Adipose tissue (tissue), 3 donors: ENCODE measurements at places on chromosomes 12 and 14. TPM values are rescaled to one million over a fixed set of nuclear protein-coding genes. Genes with fewer than 3 reads are reported as not detected.

TMCC3 gene
- 1.9 TPM for polyA plus RNA-seq

DIO3 gene
- 13.5 TPM for polyA plus RNA-seq

RNASE7 gene
- polyA plus RNA-seq, result 0.07 TPM

CIROP gene
- 0.56 TPM for polyA plus RNA-seq

BDKRB1 gene
- 4.4 TPM for polyA plus RNA-seq

DNAJC22 gene
- 4.0 TPM for polyA plus RNA-seq

PTPRO gene
- polyA plus RNA-seq, result 0.45 TPM

FBXL14 gene
- 4.7 TPM for polyA plus RNA-seq
